ENCODE measurements at places on chromosomes 5 and 9. TPM values are rescaled to one million over a fixed set of nuclear protein-coding genes. Genes with fewer than 3 reads are reported as not detected.

GRCh38 chr9:106947106-106947900 is 84.3 kb downstream of the ZNF462 start:
- DNase-seq = no peak

DNA sequence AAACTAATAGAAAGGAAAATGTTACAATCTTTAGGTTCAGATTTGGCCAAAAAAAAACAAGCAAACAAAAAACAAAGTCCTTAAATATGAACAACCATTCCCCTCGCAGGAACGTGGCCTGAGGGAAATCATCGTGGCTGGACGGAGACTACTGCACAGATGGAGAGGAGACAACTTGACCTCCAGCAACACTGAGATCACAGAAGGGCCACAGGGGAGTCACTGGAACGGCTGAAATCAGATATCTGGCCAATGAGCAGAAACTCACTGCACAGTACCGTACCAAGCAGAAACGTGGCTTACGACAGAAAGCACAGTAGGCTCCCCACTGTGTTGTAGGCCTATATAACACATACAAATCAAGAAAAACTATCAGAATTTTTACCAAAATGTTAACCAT is 27.7 kb downstream of the CAMSAP1 start:
- no peak for DNase-seq

NEUROG1 gene
- total RNA-seq = not detected

ANKRD18A gene
- 15.2 TPM for total RNA-seq

- no peak for DNase-seq
Measured at GRCh38 chr9:98603821-98604383, 104.8 kb downstream of the GABBR2 start.

ARHGEF37 gene
- total RNA-seq = 1.8 TPM

BBLN gene
- total RNA-seq = 82.2 TPM

CYFIP2 gene
- total RNA-seq = 335 TPM

- no peak for DNase-seq
Measured at GRCh38 chr5:56434986-56435385, 201.9 kb upstream of the ANKRD55 start.

CMBL gene
- total RNA-seq = 1.7 TPM
